ENCODE measurements at places on chromosomes 16 and 17.
A peak's percentile ranks its signal among the peaks of the same experiment; 100 is the strongest.

DNA sequence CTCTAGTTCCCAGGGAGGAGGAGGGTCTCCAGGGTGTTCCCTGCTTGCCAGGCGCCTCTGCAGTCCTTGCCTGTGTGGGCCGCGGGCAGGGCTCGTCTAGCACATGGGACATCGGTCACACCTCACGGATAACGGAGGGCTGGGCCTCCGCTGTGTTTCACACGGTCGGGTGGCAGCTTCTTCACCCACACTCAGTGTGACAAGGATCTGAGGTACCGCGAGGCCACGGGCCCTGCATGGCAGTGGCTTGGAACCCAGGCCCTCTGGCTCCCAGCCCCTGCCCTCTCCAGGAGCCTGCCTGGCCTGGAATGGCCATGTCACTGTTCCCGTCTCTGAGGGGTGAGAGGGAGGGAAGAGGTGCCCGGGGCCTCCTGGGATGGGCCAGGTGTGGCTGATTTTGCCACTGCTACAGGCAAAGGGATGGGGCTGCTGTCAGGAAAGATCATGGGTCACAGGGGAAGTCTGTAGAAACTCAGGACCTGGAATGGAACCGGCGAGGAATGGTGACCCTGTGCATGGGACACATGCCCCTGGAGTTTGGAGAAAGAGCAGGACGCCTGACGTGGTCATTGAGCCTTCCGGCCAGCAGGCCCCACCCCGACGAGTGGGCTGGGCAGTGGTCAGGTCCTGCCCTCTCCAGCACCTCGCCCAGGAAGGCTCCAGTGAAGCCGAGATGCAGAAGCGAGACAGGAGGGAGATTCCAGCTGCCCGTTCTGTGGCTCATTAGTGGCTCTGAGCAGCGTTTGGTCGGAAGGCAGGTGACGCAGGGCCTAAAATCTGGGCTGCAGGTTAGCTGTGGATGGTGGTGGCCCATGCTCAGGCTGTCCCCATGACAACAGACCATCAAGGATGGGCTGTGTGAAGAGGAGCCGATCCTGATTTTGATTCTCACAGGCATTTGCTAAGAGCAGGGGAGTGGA lies 76.5 kb upstream of the GSE1 start:
- no peak for DNase-seq

GRCh38 chr17:39965017-39965699 lies 2.4 kb downstream of the GSDMA start:
- DNase-seq: no peak

- no peak for DNase-seq
These were observed 17.6 kb downstream of the APPBP2 start for GRCh38 chr17:60508384-60508980.

DNA sequence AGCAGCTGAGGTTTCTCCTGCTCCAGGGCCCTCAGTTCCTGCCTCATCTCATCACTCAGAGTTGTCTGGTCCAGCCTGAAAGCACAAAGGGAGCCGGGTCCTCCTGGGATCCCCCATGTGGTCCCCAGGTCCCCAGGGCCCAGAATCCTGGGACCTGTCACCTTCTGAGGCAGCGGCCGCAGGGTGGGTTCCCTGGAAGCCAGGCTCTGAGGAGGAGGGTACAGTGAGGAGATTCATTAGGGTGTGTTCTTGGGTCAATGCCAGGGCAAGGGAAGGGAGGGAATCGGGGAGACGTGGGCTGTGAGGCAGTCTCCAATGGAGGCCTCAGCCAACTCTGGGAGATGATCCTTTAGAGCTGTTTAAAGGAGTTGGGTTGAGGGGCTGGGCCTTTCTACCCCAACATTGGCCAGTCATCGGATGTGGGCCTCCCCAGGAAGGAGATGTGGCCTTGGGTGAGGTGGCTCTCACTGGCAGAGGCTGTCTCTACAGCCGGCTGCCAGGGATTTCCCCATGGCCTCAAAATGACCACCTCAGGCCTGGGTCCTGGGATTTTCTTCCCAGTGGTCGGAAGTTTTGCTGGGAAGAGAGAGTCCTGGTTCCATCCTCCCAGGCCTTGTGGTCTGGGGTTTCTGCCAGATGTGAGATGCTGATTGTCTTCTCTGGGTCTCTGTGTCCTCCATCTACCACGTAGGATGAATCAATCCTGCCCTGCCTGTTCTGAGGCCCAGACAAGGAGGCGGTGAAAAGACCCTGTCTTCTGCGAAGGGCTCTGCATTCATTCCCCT lies 47.3 kb downstream of the NLRP1 start:
- no peak for DNase-seq

DNA sequence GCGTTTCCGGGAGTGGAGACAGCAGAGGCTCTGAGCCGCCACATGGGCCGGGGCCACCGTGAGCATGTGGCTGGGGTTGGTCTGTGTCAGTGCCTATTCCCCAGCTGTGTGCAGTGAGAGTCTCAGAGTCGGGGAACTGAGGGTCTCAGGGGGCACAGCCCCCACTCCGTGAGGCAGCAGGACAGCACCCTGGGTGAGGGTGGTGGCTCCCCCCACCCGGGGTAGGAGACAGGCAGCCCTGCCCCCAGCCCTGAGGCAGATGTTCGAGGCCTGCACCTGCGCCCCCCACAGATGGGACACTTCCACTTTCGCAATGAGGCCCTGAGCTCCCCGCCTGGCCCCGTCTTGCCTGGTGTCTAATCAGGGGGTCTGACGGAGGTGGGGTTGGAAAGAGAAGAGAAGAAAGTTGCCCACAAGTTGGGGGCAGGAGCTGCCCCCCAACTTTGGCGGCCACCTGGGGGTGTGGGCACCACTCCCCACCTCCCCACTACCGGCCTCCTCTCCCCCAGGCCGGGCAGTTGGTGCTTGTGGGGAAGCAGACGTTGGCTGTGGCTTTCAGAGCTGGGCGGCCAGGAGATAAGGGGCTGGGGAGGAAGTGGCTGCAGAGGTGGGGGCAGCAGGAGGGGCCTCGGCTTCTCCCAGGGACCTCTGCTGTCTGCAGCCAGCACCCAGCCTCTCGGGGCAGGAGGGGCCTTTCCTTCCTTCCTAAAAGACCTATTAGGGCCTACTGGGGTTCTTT lies 1.8 kb upstream of the CBFA2T3 start:
- no peak for DNase-seq

DNA sequence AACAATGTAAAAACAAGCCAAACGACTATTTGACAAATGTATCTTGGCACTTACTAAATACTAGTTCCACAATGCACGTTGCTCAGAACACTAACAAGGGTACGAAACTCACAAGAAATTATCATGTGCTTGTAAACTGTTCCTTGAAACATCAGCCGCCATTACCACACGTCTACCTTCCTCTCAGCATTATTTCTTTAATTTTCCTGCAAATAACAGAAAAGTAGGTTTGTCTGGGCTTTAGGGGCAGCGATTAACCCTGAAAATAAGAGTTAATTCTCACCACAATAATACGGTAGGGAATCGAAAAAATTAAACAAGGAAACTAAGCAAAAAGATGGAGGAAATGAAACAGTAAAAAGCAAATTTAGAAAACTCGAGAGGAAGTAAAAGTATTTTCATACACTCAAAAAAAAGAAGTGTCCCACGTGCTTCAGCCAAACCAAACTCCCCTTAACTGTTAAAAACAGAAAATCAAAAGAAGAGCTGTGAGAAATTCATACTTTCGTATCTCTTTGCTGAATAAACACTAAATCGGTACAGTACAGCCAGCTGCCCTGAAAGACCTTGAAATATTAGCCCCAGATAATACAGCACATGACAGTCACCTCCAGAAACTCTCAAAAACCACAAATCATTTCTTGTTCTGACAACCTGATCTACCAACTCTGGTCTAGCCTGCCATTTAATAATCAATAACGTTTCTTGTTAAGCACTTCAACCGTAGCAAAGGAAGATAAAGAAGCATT lies 1.2 kb downstream of the ARHGAP17 start:
- no peak for DNase-seq

GRCh38 chr16:30395992-30396585 lies 869 bp downstream of the ZNF48 start:
- DNase-seq: no peak

- no peak for DNase-seq
These were observed 49.7 kb downstream of the EMP2 start for GRCh38 chr16:10530685-10531084.

DNA sequence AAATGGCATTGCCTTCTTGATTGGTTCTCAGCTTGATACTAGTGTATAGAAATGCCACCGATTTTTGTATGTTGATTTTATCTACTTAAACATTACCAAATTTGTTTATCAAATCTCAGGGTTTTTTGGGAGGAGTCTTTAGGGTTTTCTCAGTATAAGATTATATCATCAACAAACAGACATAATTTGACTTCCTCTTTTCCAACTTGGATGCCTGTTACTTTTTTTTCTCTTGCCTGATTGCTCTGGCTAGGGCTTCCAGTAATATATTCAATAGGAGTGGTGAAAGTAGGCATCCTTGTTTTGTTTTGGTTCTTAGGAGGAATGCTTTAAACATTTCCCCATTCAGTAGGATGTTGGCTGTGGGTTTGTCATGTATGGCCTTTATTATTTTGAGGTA lies 29.1 kb downstream of the EFCAB13 start:
- DNase-seq: no peak

DNA sequence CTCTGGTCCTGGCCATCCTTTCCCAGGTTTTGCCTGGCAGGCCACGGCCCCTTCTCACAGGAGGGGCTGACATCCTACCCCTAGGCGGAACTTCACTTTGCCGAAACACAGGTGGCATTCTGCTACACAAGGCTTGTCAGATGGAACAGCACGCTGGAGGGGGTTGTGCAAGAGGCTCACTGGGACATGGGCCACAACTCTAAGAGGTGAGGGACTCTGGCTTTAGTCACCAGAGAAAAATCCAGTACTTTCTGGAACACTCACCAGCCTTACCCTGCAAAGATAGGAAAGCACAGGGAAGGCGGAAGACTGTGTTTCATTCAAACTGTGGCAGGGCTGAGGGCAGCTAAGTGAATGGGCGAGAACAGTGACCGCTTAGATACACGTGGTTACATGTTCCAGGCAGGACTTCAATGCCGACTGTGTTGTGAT lies 18.3 kb downstream of the CDC42EP4 start:
- no peak for DNase-seq

- DNase-seq: no peak
These were observed 267.7 kb downstream of the FTO start for GRCh38 chr16:53971616-53972015.

- no peak for DNase-seq
These were observed 37.5 kb upstream of the CIBAR2 start for GRCh38 chr16:85149776-85150175.

DNA sequence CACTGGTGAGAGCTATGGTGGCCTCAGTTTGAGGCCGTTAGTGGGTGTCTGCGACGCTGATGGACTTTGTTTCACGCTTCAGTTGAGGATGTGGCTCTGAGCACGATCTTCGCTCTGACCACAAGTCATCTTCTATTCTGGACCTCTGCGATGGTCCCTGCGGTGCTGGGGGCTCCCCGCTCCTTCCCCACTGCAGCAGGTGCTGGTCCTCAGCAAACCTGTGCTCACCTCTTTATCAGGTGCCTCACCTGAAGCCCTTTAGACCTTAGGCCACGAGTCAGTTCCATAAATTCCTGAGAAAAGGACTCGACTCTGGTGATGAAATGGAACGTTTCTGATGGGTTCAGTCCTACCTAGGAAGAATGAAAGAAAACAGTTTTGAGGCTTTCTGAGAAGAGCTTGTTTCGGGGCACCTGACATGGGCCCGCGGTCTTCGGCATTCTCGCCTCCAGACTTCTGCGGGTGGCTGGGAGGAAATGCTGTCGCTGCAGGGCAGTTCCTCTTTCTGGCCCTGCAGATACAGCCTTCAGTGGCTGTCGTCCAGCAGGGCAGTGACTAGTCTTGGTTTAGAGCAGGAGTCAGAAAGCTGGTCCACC lies 4.7 kb downstream of the KCTD5 start:
- peak; percentile 59 for DNase-seq

DNA sequence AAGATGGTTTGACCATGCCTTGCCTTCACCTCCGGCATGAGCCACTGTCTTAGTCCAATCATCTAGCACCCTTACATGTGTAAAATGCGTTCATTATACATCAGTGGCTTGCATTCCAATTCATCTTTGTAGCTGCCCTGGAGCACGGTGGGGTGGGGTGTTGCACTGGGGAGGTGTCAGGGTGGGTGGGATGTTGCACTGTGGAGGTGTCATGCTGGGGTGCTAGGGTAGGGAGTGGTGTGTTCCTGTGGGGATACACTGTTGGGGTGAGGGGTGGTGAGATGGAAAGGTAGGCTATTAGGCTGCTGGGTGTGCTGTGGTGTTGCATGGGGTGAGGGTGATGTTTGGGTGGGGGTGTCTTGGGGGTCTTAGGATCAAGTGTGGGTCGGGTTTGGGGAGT lies 47.0 kb downstream of the NLRC5 start:
- no peak for DNase-seq

- no peak for DNase-seq
These were observed 520.8 kb downstream of the HS3ST4 start for GRCh38 chr16:26212599-26212998.

- DNase-seq: no peak
These were observed 39.2 kb upstream of the GSE1 start for GRCh38 chr16:85573696-85574641.

DNA sequence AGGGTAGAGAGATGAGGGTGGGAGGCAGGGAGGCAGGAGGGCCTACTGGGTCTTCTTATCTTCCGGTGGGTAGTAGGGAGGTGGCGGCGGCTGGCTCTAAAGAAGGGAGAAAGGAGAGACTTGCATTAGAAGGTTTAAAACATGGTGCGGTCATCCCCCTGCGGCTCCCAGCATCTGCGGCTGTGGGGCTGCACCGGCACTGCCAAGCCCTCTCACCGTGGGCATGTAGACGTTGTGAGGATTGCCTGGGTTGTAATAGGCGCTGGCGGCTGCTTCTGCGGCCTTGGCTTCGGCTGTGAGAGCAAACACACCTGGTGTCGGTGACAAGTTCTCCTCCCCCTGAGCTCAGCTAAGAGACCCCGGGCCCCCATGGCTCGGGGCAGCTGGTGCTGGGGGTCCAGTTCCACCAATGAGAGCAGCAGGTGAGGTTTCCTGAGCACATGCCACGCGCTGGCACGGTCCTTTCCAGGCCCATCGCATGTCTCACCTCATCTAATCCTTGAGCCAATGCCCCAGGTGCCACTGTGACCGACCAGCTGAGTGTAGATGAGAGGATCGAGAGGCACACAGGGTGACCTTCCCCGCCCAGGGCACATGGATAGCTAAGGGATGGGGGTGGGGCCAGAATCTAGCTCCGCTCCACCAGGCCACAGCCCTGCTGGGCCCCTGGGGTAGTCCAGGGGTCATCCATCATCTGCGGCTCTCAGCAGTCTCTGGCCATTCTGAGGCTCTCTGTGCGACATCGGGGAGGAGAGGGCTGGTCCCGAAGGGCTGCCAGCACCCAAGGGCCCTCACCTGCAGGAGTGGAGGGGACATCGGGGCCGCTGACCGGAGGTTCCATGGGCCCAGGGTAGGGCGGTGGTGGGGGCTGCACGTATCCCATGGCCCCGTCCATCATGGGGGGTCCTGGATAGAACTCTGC lies 2.7 kb upstream of the UNC13D start:
- no peak for DNase-seq

- no peak for DNase-seq
These were observed 28.4 kb downstream of the UBALD1 start for GRCh38 chr16:4586291-4586690.

DNA sequence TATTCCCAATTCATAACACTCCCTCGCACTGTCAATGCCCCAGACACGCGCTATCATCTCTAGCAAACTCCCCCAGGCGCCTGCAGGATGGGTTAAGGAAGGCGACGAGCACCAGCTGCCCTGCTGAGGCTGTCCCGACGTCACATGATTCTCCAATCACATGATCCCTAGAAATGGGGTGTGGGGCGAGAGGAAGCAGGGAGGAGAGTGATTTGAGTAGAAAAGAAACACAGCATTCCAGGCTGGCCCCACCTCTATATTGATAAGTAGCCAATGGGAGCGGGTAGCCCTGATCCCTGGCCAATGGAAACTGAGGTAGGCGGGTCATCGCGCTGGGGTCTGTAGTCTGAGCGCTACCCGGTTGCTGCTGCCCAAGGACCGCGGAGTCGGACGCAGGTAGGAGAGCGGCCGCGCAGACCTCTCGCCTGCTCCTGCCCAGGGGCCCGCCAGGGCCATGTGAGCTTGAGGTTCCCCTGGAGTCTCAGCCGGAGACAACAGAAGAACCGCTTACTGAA lies at the start of gene GRN:
Gene GRN, plus strand, starts transcription at position 364 of the 515 bp plus-strand sequence. CDS start 3,863 bp downstream, outside the sequence.
- DNase-seq: peak; percentile 91
